Heart right ventricle (tissue), 16 donors: ENCODE measurements at places on chromosomes 7 and 10. TPM values are rescaled to one million over a fixed set of nuclear protein-coding genes. Genes with fewer than 3 reads are reported as not detected.
A peak's percentile ranks its signal among the peaks of the same experiment; 100 is the strongest.

DNA sequence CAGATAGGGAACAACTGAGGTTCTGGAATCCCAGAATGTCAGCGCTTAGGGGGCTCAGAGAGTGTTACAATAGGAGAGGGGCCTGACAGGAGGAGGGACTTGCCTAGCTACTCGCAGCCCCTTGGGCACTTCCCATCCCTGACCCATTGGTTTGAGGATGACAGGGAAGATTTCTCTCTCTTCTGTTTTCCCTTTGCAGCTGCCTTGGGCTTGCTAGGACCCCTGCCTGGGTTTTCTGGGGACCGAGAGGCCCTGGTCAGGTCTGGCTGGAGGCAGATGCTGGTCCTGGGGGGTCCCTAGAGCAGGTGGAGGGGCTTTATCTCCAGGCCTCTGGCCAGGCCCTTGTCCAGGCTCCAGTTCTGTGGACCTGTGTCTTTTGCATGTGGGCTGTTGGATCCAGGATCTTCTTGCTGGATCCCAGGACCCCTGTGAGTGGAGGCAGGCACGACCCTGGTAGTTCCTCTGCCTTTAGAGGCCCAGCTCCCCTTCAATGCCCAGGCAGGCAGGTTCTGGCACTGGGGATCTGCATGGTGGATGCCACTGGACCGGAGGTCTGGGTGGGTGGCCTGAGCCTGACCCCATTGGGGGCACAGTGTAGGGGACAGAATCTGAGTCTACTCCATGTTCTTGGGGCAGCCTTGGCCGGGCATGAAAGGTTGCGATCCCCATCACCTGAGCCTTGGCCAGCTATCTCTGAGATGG, 26.9 kb downstream of the RAMP3 start:
- DNase-seq: no peak

Gene TMEM229A
- 0.32 TPM for total RNA-seq

DNA sequence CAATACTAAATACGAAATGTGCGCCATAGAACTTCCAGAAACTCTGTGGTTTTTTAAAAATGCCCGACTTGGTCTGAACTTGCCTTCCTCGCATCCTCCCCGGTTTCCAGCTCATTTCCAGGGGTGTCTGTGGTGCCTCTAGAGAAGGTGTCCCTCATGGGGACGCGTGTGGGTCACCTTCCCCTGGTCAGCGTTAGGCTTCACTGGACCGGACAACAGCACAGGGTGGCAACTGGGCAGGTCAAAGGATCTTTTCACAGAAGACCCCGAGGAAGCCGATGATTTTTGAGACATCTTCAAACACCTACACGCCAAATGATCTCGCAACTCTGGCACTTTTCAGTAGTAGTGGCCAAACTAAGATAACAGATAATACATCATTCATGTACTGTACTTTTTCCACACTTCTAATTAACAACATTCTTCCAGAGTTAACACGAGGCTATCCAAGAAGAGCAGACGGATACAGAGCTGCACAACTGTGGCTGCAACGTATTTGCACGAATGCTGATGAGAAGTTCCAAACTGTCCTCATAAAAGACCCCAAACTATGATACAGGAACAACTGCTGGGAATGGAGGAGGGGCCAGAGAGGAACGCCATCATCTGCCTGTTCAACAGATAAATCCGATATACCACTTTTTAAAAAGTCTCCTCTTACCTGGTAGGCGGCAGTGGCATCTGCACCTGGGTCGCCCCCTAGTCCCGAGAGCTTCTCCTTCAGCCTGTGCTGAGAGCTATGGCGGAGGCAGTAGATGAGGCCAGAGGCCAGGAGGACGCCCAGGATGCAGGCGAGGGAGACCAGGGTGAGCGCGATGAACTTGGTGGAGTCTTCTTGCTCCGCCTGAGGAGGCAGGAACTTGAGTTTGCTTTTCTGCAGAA, 345.5 kb downstream of the DNAJB6 start:
- no peak for DNase-seq

Gene CPN1
- total RNA-seq: not detected

- DNase-seq: no peak
These were observed 63.3 kb upstream of the SMNDC1 start for GRCh38 chr10:110368002-110368401.

DNA sequence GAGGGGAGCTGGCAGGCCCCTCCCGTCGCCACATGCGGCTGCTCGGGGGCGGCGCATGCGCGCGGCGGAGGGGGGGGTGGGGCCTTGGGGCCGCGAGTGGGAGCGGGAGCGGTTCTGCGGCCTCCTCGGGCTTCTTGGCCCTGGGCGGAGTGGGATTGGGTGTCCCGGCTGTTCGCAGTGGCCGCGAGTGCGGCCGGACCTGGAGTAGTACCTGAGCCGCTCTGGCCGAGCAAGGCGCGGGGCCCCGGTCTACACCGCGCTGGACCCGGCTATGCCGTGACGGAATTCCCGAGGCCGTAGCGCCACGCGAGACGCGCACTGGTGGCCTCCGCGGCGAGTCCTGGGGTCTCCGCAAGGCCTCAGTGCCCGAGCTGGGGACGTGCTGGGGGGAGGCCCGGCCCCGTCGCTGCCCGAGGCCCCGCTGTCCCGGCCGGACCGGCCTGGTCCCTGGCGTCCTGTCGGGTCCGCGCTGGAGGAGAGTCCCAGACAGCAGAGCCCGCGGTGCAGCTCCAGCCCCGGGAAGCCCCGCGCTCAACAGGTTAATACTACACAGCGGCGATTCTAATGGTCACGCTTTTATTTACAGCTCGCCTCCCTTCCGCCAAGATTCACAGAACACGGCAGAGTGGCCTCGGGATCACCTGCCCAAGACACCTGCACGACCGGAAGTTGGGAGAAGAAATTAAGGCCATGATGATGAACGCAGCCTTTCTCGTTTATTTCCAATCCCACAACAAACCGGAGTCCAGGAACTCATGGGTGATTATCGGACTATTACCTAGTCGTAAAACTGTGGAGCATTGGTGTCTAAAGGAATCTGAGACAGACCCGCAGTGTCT, 671 bp upstream of the PAXIP1 start:
- DNase-seq: peak; percentile 72

DNA sequence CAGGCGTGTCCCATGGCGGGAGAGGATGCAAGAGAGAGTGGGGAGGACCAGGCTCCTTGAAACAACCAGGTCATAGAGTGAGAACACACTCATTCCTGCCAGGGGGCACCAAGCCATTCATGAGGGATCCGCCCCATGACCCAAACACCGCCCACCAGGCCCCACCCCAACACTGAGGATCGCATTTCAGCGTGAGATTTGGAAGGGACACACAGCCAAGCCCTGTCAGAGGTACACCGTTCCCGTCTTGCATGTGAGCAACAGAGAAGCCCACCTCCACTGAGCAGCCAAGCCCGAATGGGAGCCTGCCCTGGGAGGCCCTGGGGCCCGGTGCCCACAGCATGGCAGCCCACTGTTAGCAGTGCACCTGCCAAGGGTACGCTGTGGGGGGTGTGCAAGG, 7.9 kb upstream of the ARPC1B start:
- no peak for DNase-seq

DNA sequence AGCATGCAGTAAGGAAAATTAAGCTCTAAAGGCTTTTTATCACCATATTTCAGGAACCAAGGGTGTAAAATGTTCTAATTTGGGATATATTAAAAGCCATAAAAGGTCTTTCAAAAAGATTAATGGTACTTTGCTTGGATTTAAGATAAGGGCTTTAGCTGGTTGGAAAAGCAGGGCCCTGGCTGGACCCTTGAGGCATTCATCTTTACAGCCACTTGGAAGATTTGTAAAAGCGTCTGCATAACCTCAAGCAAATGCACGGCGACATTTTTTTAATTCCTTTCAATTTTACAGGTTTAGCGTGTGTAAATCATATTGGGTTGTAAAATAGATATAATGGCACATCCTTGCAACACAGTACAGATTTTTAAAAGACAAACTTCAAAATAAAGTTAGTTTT, 27.2 kb downstream of the FAM204A start:
- DNase-seq: no peak

DNA sequence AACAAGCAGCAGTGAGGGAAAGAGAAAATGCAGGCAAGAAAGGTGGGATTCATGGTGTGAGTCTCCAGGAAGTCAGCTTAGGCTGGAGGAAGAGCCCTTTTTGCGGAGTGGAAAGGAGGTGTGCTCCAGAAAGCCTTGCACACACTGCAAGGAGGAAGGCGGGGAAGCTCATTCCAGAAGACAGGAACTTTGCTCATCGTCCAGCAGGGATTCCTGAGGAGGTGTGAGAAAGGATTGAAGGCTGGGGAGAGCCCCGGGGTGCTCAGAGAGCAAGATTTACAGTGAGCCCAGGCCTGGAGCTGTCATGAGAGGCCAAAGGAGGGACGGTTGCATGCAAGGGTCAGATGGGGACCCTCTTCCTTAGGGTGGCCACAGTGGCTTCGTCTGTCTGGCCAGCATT, 17.6 kb downstream of the SLC29A3 start:
- DNase-seq: no peak

Gene SPDYE11
- not detected for total RNA-seq

GRCh38 chr7:141221007-141221612, 147.2 kb downstream of the TMEM178B start:
- no peak for DNase-seq

DNA sequence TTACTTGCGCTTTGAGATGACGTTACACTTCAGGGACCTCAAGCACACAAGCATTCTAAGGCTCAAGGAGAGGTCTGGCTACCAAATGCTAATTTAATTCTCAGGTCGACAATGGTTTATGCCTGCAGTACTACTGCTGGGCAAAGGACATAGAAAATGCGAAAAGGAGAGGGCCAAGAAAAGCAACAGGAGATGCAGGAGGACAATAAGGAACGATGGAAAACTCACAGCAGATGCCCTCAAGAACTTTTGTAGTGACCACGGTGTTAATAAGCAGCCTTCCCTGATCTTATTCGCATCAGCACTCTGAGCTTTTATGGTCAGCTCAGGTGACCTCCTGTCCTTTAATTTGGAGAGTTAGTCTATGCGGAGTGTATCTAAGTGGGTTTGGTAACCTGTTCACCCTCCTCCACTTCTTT, 146.3 kb downstream of the GPR85 start:
- DNase-seq: no peak

Gene GPR158
- not detected for total RNA-seq

- no peak for DNase-seq
These were observed 94.9 kb downstream of the AKR1D1 start for GRCh38 chr7:138170959-138171703.

GRCh38 chr10:501596-501995, 187.9 kb downstream of the DIP2C start:
- no peak for DNase-seq

Gene TAS2R16
- not detected for total RNA-seq

DNA sequence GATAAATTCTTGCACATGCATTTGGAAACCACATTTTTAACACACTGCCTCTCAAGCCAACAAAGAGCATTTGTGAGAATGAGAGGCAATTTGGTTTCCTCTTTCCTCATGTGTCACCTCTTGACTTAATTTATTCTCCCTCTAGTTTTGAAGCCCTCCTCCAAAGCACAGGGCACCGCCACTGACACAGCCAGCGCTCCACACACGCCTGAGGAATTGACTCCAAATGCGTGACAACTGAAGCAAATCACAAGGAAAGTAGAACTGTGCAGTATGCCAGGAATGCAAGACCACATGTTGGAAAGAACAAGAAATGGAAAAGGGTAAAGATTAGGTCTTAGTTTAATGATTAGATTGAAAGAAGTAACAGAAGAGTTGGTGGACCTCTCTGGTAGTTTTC, 173.3 kb downstream of the LSM5 start:
- DNase-seq: no peak

Gene NRCAM
- total RNA-seq: 0.08 TPM

GRCh38 chr10:107971411-107971810, 806.9 kb upstream of the SORCS1 start:
- no peak for DNase-seq

- DNase-seq: no peak
These were observed 380.7 kb upstream of the PFKP start for GRCh38 chr10:2686691-2687090.
